Activated T-helper 1 cell treated with anti-CD3 and anti-CD28 coated beads, Interleukin-2, amount 50 U/mL, for 16 hours (primary cell): ENCODE measurements at places on chromosomes 4 and X.
A peak's percentile ranks its signal among the peaks of the same experiment; 100 is the strongest.

GRCh38 chrX:20141281-20142220 lies at the start of gene EIF1AX:
TSS of gene EIF1AX (minus strand) at chrX:20141838. CDS start at chrX:20141640, 198 bp downstream.
- peak; percentile 97 for DNase-seq

GRCh38 chr4:76738086-76738931 lies 159.6 kb downstream of the SOWAHB start:
- no peak for DNase-seq

DNA sequence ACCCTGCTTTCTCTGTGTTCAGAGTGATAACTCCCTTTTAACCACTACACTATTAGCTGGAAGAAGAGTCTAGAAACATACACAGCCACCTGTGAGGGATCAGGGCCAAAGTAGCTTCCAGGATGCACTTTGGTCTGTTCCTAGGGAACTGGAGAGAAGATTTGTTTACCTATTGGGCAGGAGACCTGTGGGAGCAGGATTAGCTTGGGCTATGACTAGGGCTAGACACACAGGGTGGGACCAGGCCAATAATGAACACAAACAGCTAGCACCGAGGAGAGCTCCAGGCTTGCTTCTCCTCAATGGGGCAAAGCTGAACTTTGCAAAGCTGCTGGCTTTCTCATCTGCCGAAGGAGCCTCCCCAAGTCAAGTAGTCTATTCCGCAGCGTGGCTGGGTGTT lies 24.4 kb upstream of the MAP7D3 start:
- no peak for DNase-seq

DNA sequence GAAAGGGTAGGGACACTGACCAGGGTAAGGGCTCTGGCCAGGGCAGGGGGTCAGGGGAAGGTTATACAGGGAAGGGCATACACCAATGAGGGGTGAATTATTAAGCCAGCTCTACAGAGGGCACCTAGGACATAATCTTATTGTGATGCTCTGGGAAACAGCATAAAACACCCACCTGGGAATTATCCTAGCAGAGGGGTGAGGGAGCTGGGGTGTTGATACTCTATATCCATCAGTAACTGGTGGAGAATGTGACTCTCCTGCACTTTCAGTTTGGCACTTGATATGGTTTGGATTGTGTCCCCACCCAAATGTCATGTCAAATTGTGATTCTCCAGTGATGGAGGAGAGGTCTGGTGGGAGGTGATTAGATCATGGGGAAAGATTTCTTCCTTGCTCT lies 291.2 kb downstream of the ASMT start:
- no peak for DNase-seq

DNA sequence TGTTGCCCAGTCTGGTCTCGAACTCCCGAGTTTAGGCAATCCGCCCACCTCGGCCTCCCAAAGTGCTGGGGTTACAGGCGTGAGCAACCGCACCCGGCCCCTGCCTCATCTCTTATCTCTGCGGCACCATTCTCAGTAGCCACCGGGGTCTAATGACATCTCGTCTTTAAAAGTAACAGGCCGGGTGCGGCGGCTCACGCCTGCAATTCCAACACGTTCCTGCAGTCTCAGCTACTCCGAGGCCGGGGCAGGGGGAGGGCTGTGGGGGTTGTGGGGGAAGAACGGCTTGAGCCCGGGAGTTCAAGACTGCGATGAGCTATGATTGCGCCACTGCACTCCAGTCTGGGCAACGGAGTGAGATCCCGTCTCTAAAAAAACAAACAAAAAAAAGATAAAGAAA lies 28.8 kb downstream of the ING2 start:
- no peak for DNase-seq

DNA sequence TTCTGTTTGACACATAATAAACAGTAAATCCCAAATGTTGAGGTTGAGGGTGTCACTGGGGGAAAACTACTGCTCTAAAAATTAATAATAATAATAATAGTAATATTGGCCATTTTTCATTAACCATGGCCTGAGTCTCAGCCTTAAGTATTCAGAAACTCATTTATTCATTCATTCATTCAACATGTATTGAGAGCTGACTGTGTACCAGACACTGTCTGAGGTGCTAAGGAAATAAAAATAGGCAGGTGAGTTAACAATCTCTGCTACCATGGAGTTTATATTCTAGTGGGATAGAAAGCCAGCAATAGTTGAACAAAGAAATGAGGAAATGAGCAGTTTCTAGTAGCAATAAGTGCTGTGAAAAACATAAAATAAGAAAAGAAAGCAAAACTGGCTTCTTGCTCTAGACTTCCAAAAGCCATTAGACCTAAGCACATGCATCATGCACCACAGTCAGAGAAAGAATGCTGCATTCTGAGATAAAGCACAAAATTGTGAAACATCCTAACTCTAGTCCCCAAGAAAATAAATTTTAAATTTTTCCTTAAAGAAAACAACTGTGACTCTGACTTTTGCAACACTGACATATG lies 278.7 kb downstream of the RCHY1 start:
- no peak for DNase-seq

DNA sequence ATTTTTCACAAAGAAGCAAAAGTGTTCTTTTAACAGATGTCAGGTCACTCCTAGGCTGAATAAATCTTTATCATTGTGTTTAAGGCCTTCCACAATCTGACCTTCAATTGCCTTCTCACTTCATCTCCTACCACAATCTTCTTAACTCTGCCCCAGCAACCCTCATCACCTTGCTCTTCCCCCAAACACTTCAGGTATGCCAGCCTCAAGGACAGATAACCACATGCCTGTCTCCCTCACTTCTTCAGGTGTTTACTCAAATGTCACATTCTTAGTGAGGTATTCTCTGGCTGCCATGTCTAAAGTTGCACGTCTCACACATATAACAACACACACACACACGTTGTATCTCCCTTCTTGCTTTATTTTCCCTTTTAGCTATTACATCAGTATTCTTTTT lies 146.5 kb downstream of the ANKRD50 start:
- DNase-seq, result no peak

DNA sequence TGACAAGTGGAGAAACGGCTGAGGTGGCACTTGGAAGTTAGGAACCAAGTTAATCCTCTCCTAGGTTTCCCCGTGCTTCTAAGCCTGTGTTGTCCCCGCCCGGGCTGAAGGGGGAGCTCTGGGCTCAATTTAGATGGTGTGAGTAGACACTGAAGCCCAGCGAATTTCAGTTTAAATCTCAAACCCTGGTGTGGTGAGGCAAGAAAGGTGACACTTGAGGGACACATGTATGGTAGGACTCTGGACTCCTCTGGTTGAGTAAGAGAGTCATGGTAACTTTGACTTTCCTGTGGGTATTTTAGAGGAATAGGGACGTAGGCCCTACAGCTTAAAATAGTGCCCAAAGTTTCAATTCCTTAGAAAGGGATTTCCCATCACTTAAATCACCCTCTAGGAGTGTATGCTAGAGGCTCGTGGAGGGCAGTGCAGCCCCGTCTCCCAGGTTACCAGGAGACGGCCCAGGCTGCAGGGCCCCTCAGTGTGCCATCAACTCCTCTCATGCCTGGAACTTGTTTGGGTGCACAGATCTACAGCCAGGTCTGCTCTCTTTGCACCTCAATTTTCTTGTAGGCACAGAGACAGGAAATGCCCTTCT lies 24.0 kb downstream of the HAND2 start:
- no peak for DNase-seq

- DNase-seq, result no peak
Observed at GRCh38 chr4:77465271-77465670, 140.3 kb upstream of the CXCL13 start.

DNA sequence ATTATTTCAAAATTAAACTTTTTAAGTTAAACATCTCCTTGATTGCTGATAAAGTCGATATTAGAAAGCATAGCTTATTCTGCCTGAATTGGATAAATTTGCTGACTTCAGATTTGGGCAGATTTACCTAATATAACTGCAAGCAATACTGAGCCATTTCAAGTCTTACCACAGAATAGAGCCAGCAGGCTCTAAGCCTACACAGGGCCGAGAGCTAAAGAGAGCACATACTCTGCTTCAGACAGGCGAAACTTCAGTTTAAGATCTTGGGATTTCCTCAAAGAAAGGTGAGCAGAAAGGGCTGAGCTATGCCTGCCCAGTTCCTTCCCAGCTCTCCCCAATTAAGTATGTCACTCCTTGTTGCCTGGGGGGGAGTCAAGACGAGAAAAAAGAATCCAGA lies 240.6 kb upstream of the NOCT start:
- no peak for DNase-seq

DNA sequence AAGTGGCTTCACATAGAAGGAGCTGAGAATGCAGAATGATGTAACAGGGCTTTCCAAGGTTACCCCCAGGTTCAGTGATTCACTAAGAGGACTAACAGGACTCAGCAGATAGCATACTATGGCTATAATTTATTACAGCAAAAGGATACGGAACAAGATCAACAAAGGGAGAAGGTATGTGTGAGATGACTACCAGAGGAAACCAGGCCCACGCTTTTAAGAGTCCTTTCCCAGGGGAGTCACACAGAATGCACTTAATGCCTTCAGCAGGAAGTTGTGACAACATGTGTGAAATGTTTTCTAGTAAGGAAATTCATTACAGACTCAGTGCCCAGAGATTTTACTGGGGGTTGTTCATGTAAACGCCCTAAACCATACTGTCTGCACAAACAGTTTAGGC lies 373.6 kb upstream of the MAGEB2 start:
- no peak for DNase-seq

DNA sequence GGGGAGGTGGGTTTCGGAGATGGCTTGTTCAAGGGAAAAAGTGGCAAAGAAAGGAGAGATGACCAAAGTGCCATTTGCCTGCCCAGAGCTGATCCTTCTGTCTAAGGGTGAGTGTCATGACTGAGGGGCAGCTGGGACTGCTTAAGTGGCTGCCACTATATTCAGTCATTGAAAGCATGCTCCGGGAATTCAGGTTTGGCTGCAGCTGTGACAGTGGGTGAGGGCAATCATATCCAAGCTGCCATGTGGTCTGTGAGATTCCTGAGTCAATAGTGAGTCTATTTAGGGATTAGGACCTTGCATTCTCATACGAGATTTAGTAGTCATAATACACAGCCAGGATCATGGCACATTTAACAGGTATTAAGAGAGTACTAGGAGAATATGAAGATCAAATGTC lies 138.8 kb upstream of the BANK1 start:
- DNase-seq, result no peak

GRCh38 chr4:149370785-149371420 lies 444.7 kb downstream of the IQCM start:
- no peak for DNase-seq

GRCh38 chr4:6909970-6910339 lies 329 bp downstream of the TBC1D14 start:
- DNase-seq, result no peak

DNA sequence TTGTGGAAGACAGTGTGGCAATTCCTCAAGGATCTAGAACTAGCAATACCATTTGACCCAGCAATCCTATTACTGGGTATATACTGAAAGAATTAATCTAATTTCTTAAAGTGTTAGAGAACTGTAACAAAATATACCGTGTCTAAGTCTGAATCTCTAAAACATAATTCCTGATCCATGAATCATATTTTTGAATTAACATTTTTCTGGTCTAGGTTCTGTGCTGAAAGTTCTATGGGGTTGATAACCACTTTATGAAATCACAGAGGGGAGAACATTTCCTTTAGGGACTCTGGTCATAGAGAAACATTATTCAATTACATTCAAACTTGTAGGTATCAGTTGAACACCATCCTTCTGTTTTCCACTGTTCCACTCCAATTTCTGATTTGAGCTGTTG lies 91.9 kb upstream of the ETNPPL start:
- DNase-seq, result no peak

DNA sequence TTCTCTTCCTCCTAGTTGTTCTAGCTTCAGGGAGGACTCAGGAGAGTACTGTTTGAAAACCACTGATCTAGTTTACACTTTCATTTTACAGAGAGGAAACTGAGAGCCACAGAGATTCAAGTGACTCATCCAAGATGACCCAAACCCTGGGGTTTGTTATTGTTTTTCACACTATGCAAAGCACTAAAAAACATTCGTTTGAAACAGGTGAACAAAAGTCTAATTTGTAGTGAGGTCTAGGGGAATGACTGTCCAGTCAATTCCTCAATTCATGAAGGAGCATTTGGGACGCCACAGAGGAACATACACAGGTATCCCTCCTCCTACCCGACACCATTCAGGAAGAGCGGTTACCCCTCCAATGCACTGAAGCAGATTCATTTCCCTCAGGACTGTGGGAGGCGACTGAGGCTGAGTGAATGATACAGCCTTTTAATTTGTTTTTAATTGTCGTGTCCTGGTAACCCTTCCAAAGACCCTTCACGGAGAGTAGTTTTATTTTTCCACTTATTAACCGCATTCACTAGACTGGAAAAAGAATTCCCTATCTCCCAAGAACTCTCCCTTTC lies 30.3 kb downstream of the TLR10 start:
- DNase-seq, result no peak

GRCh38 chr4:69823481-69824186 lies 36.3 kb downstream of the SULT1E1 start:
- DNase-seq, result no peak

- no peak for DNase-seq
Observed at GRCh38 chrX:73930300-73930699, 367.3 kb downstream of the CHIC1 start.

GRCh38 chr4:109931318-109931717 lies 18.6 kb downstream of the EGF start:
- DNase-seq, result no peak

DNA sequence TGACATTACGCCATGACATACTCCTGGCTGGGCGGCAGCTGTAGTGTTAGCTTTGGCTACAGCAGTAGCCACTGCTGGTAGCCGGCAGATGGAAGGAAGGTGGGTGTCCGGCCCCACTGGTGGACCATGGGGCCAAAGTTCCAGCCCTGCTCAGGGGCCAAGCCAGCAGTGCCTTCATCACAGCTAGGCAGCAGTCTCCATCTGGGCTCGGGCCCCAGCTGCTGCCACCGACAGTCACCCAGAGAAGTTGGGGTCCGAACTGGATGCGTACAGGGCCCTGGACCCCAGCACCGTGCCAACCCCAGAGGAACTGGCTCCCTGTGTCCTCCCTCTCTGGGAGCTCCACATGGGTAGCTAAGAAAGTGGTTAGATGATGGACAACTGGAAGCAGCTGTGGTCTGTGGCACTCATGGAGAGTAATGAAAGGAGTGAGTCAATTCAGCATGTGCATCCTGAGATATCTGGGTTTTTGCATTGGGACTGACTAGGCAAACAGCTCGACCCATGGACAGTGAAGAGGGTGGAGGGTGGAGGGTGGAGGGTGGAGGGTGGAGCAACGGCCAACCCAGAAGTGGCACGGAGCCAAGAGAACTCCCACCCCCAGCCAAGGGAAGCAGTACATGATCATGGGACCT lies 366.6 kb upstream of the GRIA3 start:
- DNase-seq, result no peak
